Vagina (tissue), 2 donors: ENCODE measurements at places on chromosomes 1 and 21.

DNA sequence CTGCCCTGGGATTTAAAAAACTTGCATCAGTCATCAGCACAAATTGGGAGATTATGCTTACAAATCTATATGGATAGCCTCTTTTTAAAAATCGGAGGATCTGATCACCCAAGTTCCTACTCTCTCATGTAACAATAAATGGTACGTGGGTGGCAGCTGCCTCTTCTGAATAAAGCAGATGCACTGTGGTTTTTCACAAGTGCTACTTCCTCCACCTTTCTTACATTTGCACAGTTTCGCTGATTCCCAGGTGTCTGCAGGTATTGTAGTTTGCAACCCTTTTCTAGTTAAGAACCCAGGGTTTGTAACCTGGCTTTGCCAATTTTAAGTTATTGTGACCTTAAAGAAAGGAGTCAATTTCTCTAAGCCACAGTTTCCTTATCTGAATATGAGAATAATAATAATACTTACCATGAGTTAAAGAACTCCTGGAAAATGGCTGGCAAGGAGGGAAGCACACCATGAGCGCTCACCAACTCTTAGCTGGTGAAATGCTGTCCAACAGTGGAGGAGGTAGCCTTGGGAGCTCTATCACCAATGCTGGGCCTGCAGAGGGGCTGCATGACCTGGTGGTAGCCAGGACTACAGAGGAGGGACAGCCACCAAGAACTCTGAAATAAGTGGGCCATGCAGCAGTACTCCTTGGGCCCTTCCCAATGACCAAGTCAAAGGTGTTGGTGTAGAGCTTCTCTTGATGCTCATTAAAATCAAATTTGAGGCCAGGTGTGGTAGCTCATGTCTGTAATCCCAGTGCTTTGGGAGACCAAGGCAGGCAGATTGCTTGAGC lies 30.2 kb upstream of the KCNA2 start:
- no peak for DNase-seq

- DNase-seq, result no peak
Observed at GRCh38 chr1:83626603-83627002, 372.3 kb downstream of the TTLL7 start.

- peak; percentile 62 for DNase-seq
Observed at GRCh38 chr1:109475261-109475660, 8.4 kb upstream of the ATXN7L2 start.

DNA sequence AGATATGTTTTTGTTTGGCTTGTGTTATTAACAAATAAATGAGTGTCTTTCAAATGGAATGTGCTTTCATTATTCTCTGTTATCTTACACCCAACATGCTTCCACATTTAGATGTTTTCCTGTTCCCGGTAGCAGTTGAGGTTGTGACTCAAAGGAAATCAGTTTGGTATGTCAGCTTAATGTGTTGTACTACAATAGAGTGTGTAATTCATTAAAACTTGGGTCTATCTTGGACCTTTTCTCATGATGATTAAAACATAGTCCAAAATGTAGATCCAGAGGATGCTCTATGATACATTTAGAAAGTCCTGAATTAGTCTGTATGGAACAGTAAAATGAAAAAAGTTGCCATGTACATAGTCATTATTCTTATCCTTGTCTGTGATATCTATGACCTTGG lies 26.7 kb downstream of the RTCA start:
- no peak for DNase-seq

DNA sequence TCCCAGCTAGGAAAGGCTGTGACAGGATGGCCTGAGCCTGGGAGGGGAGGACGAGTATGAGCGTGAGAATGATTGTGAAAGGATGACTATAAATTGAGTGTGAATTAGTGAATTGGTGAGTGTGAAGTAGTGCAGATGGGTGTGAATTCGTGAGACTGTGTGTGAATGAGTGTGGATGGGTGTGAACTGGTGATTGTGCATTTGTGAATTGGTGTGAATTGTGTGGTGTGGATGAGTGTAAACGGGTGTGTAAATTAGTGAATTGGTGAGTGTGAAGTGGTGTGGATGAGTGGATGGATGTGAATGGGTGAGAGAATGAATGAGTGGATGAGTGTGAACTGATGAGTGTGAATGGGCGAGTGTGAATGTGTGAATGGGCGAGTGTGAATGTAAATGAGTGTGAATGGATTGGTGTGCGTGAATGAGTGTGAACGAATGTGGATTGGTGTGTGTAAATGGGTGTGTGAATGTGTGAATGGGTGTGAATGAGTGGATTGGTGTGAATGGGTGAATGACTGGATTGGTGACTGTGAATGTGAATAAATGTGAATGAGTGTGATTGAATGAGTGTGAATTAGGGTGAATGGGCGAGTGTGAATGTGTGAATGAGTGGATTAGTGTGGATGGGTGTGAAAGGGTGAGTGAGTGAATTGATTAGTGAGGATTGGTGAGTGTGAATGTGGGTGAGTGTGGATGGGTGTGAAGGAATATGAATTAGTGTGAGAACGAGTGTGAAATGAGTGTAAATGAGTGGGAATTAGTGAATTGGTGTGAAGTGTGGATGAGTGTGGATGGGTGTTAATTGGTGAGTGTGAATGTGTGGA lies 7.7 kb upstream of the MXRA8 start:
- DNase-seq, result no peak

- no peak for DNase-seq
Observed at GRCh38 chr1:29851691-29852090, 615.4 kb downstream of the PTPRU start.

DNA sequence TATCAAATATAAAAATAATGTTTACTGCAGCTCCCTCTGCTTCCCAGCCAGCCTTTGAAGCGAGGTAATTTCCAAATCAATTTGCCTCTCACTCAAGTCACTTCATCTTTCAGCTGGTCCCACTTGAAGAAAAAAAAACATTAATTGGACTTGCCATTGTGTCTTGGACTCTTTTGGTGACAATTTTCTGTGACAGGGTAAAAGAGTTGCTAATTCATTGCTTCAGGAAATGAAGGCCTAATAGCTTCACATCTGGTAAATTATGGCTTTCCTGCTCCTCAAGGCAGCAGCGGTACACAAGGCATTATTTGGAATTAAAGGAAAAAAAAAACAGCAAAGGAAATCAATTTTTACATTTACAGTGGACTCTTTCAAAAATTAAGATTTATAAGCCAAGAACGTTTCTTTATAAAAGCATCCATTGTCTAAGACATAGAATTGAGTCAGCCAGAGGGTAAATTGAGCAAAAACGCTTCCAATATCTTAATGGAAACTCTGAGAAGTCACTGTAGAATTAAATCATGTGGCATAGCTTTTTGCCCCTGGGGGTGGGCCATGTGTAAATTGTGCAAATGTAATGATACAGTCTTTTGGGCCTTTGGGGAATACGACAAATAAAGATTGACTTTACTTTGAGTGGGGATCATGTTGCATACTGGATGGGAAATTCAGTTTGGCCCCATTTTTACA lies 102.5 kb downstream of the LYPLAL1 start:
- DNase-seq, result no peak

- peak; percentile 93 for DNase-seq
Observed at GRCh38 chr1:186202271-186202764, 172.7 kb downstream of the TPR start.

- DNase-seq, result no peak
Observed at GRCh38 chr21:28261298-28261697, 731.4 kb downstream of the LTN1 start.

DNA sequence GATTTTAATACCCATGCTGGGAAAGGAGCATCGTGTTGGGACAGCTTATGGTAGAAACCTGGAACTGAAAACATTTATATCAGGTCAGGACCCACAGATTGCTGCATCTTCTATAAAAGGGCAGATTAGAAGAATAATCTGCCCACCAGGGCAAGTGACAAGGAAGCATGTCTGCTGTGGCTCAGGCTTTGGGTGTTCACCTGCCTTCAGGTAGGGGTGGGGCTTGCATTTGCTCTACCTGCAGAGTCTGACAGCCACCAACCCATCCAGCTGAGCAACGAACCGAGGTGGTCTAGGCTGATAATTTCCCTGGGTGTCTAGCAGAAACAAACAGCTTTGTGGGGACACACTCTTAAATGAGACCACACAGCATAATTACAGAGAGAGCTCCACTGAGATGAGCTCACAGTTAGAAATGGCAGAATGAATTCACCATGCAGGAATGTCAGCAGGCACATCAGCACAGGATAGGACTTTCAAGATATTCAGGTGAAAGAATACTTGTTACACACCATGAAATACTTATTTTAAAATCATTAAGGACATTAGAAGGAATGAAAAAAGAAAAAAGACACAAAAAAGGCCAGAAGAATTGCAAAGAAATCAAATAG lies 36.1 kb upstream of the B3GALT5 start:
- DNase-seq, result no peak

GRCh38 chr21:17495680-17496079 lies 17.2 kb upstream of the CXADR start:
- DNase-seq, result no peak

- no peak for DNase-seq
Observed at GRCh38 chr1:161307230-161307768, 2.5 kb downstream of the MPZ start.

DNA sequence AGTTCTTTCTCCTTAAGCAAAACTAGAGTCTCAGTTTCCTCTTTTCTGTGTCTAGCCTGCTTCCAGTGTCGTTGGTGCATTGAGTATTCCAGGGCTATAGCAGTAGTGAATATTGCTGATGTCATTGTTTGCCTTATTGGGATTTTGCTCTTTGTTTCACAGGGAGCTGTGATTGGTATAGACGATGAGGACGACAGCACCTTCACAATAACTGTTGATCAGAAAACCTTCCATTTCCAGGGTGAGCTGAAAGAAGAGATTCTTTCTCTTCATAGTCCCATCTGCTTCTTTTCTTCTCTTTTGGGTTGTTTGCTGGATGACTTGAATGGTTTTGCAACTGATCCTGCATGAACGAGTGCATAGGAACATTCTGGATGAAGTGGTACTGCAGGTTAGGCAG lies 52.4 kb downstream of the OSBPL9 start:
- no peak for DNase-seq

DNA sequence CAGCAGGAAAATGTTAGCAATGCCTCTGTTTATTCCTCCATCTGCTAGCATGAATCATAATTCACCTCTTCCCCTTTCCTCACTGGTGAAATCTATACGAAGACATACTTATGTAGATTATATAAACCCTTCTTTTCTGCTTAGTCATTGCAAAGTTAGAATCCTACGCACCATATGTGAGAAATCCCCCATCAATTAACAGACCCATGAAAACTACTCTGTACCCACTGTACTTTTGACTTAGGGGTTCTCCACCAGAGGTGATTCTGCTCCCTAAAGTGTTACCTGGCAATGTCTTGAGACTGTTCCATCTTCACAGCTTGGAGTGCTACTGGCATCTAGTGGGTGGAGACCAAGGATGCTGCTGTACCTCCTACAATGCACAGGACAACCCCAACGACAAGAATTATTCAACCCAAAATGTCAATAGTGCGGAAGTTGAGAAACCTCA lies 49.6 kb upstream of the KCTD3 start:
- DNase-seq, result no peak

GRCh38 chr1:84319662-84320061 lies 18.2 kb downstream of the SAMD13 start:
- no peak for DNase-seq

GRCh38 chr1:22575532-22576149 lies 12.4 kb downstream of the EPHA8 start:
- DNase-seq, result no peak

DNA sequence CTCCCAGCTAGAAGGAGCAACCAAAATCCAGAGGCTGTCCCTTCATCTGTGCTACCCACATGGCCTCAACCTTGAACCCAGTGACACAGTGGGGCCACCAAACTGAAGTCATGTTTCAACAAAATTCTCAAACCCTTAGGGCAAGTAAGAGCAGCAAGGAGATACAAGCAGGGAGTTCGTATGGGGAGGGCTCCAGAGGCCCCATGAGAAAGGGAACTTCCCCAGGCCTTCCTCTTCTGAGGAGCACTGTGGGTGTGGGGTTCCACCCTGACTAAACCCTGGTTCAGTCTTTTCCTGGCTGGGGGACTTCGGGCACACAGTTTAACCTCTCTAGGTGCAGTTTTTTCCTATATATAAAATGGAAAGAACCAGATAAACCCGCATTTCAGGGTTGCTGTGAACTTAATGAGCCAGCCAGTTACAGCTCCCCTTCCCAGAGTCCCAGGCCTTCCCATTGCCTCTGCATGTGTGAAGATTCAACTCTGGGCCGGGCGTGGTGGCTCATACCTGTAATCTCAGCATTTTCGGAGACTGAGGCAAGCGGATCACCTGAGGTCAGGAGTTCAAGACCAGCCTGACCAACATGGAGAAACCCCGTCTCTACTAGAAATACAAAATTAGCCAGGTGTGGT lies 8.0 kb upstream of the THEMIS2 start:
- DNase-seq, result no peak

GRCh38 chr1:65470766-65471165 lies 50.3 kb downstream of the LEPR start:
- no peak for DNase-seq

GRCh38 chr21:14262039-14262438 lies 46.1 kb downstream of the RBM11 start:
- DNase-seq, result no peak

GRCh38 chr1:206505702-206506355 lies 1.5 kb upstream of the RASSF5 start:
- no peak for DNase-seq

- no peak for DNase-seq
Observed at GRCh38 chr21:38487901-38488639, 10.2 kb downstream of the ERG start.

DNA sequence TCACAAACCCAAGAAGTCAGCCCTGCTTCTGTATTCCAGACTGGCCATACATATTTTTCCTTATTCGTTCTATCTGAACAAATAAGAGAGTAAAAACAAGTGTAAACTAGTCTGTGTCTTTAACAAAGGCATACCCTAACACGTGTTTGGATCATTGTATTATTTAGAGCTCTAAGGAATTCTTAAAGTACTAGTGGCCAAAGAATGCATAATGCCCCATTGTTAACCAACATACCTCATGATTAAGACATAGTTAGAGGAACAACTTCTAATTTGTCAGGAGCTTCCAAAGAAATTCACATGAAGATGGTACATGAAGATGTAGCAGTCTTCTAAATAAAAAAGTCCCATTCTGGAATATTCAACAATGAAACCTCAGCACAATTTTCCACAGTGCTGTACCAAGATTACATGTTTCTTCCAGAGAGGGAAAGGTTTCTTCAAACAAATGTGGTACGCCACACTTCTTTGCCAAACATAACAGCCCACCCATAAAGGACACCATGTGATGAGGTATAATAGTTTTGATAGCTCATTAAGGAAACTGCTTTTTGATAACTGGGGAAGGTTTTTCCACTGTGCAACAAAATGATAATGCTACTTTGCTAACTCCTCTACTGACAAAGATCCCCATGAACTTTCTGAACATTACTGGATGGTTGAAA lies 5.0 kb downstream of the PALMD start:
- no peak for DNase-seq

DNA sequence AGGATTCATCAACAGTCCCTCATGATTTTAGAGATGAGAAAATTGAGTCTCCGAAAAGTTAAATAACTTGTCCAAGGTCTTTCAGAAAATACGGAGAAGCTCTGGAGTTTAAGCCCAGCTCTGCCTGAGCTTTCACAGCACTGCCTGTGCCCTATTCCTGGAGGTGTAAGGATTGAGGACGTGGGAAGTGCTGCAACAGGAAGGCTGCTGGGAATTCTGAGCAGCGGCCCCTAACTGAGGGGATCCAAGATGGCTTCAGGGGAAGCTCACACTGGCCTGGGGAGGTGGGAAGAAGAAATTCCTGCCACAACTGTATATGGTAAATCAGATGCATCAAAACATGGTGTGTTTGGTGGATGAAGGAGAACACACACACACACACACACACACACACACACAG lies 45.3 kb upstream of the BCL9 start:
- no peak for DNase-seq
